ENCODE measurements at places on chromosomes 4 and X.

DNA sequence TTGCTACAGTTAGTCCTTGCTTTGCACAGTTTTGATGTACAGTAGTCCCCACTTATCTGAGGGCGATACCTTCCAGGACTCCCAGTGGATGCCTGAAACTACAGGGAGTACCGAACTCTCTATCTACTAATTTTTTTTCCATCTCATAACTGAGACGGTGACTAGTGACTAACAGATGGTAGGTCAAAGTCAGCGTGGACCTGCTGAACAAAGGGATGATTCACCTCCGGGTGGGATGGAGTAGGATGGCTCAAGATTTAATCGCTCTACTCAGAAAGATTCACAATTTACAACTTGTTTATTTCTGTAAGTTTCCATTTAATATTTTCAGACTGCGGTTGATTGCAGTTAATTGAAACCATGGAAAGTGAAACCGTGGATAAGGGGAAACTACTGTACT is 655.8 kb downstream of the ZNF674 start:
- no peak for DNase-seq

- DNase-seq, result peak; percentile 76
These were observed 8.9 kb downstream of the ADD1 start for GRCh38 chr4:2852481-2852921.

DNA sequence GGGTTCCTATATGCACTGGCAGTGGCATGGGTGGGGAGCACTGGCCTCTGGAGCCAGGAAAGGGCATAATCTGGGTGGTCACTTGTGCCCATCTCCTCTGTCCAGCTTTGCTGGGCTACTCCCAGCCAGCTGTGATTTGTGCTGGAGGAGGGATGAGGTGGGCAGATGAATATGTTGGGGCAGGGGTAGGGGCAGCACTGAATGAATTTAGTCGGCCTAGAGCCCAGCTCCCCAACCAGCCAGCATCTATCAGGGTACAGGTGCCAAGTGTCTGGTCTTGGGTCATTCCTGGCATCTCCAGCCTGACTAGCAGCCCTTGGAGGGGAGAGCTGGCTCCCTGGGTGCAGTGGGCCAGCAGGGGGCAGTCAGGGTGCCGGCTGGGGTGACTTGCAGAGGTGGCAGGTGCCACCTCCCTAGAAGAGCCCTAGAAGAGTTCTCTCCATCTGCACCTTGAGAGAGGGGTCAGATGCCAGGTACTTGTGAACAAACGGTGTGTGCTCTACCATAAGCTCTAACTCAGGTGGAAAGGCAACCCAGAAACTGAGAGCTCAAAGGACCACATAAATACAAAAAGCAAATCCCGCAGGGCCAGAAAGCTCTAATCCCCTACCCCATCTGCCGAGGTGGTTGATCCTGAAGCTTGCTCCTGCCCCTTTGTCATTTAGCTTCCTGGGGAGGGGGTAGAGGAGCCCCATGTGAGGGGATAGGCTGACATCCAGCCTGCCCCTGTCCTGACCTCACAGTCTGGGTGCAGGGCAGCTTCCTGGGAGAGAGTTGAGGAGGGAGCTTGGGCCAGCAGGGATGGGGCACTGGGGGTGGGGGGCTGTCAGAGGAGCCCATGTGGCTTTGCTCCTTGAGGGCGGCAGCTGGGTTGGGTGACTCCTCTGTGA is 2.2 kb downstream of the SORCS2 start:
- DNase-seq, result peak; percentile 20

DNA sequence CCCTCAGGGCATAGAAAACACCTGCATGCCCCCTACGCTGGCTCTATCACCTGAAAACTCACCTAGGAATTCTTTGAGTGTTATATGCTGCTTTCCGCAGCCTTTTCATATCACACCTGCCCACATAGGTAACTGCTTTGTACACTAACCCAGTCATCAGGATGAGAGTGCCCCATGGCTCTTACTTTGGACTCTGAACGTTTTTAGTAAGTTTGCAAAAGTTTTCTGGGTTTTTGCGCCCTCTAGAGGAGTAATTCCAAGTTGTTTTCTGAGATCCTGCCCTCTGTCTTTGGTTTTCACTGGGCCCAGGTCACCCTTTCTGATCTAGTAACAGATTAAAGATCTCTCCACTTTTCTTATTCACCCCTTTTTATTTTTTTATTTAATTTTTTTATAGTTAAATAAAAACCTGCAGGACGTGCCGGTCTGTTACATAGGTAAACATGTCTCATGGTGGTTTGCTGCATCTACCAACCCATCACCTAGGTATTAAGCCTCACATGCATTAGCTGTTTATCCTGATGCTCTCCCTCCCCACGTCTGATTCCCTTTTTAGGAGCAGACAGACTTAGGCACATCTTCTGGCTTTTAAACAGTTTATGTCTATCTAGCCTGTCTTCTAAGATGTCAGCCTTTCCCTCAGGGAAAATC is 139.2 kb downstream of the NWD2 start:
- peak; percentile 56 for DNase-seq

DNA sequence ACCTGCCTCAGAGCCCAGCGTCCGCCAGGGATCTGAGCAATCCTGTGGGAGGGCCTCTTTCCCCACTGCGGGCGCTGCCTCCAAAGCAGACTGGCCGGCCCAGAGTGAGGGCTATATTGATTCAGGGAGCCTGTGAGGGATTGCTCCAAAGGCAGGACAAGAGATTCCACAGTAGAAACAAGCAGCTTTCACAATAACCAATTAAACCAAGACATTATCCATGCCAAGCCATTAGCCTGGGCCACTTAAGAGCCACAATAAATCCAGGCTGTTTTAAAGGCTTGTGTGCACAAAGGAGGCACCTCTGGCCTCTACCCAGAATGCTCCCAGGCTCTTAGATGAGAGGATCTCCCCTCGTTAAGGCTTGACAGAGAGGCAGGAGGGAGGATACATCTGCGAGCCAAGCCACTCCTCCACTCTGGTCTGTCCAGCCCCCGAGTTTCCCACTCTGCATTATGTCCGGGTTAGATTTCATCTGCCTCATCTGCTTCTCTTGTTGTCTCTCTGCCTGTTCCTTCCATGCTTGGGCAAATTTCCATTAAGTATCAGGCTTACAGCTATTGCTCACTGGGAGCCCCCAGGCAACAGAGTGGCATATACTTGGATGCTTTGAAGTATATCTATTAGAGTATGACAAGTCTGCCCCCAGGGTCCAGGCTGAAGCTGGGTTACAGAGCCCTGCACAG is 357.9 kb downstream of the UNC5C start:
- DNase-seq, result no peak

- no peak for DNase-seq
These were observed 27.3 kb downstream of the DDX60 start for GRCh38 chr4:168291242-168291641.
